ENCODE measurements at places on chromosomes 12 and 14. TPM values are rescaled to one million over a fixed set of nuclear protein-coding genes. Genes with fewer than 3 reads are reported as not detected.
A peak's percentile ranks its signal among the peaks of the same experiment; 100 is the strongest.

GRCh38 chr14:93544212-93544611, 113.5 kb downstream of the UNC79 start:
- no peak for DNase-seq

DNA sequence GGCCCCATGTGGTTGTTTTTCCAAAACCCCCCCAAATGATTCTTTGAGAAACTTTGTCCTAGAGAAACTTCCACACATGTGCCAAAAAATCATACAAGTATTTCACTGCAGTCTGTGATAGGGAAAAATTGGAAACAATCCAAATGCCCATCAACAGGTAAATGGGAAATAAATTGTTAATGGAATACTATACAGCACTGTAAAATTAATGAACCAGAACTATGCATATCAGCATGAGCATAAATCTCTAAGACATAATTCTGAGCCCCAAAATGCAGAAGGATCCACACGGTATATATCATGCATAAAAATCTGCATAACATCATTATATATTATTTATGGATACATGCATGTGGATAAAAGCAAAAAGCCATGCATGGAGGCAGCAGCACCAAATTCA, 5.3 kb upstream of the FICD start:
- DNase-seq, result no peak

DNA sequence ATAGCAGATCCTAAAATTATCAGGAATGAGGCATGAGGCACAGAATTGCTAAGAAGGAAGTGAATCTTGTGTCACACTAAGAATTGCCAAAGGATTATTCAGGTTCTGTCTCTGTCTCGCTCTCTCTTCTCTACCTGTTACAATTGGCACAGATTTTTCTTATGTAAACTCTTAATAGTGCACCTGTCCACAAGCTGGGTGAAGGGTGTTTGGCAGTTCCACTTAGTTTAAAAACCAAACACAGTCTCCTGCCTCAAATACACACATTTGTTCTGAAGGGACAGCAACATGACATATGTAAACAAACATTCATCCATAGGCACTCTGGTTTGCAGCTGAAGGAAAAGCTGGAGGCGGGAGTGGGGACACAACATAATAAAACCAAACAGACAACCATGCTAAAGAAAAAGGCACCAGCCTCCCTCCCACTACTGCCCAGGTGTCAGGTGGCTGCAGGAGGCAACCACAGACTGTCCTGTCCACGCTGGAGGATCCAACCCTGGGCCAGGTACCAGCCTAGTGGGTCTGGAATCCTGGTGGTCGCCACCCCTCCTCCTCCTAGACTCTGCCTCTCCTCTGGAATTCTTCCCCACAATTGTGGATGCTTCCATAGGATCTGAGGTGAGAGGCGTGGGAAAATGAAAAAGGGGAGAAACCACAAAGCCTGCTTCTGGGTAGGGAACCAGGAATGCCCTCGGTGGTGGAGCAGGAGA, 81.2 kb downstream of the TMEM260 start:
- no peak for DNase-seq

- no peak for DNase-seq
Measured at GRCh38 chr14:72196237-72197015, 264.2 kb downstream of the RGS6 start.

DNA sequence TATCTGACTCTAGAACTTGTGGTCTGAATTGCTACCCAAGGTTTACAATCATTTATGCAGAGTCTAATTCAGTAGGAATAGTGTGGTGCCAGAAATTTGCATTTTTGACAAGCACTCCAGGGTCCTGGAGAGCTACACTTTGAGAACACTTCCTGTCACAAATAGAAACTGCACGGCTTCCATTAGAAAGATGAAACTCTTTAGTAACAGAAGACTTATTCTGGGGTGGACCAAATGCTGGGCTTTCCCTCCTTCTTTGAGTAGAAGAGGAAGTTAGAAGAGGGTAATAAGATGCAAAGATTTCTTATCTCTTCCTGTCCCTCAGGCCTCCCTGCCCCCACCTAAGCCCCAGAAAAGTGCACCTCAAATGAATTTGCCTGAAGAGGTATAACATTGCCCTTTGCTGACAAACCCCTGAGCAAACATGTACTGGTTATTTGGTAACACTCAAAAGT, 28.4 kb downstream of the DGLUCY start:
- no peak for DNase-seq

DNA sequence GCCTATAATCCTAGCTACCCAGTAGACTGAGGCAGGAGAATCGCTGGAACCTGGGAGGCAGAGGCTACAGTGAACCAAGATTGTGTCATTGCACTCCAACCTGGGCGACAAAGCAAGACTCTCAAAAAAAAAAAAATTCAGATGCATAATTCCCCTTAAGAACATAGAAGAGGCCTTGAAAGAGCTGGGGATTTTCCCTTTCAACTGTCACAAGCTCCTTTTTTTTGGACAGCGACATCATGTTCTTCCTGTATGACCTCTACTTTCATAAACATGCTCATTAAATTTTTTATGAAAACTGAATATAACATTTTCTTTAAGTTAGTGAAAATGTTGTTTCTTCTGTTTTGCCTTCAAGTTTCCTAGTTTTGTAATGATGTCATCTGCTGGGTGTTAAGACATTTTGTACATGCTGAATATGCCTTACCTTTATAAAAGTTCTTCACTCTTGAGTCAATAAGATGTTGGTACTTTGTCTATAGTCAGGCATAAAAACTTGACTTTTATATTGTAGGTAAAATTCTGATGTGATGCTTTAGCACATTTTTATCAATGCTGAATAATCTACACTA, 76.0 kb downstream of the PTHLH start:
- no peak for DNase-seq

- peak; percentile 37 for DNase-seq
Measured at GRCh38 chr12:100168562-100168961, 25.9 kb upstream of the BLTP3B start.

GRCh38 chr12:78249578-78249977, 418.9 kb downstream of the NAV3 start:
- DNase-seq, result no peak

DNA sequence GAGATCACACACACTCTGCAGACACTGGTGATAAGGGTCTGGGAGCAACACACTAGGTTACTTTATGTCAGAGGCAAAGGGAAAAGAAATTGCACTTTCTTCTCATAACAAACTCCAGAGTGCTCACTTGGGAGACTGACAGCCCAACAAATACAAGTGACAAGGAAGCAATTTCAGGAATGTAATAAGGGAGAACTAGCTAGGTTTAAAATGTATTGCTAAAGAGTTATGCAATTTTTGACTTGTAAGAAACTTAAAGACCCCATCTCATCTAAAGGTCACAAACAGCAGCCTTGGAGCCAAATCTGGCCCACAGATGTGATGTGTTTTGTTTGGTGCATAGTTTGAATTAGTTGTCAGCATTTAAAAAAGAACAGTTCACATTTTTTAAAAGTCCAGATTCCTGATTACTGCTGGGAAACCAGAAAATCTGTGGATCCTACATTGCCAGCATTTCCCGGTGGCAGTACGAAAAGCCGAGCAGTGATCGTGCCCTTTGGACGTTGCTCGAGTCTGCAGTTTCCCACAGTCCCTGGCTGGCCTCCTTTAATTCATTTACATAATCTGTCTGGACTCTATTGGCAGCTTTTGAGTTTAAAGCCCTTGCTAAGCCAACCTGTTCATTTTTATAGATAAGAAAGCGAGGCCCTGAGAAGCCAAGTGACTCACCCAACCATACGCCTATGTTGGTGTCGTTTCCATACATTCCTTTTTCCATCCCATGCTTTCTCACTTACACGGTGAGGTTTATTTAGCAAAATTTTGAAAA, 42.0 kb upstream of the ETV6 start:
- DNase-seq, result no peak

Gene EID3
- total RNA-seq, result 1.0 TPM

Gene GPR135
- 0.79 TPM for total RNA-seq

Gene TAS2R19
- total RNA-seq, result not detected

Gene P3H3
- total RNA-seq, result 34.4 TPM

Gene CD4
- not detected for total RNA-seq
